ENCODE measurements at places on chromosomes 3 and 15. TPM values are rescaled to one million over a fixed set of nuclear protein-coding genes. Genes with fewer than 3 reads are reported as not detected.

GOLGA6L10 gene
- 0.50 TPM for total RNA-seq

TRANK1 gene
- 1.1 TPM for total RNA-seq

POPDC2 gene
- 0.37 TPM for total RNA-seq

CP gene
- 6.1 TPM for total RNA-seq

GPR171 gene
- not detected for total RNA-seq

DNAH12 gene
- 0.09 TPM for total RNA-seq

ARL14 gene
- total RNA-seq = 0.35 TPM

XRN1 gene
- 3.3 TPM for total RNA-seq

HDAC11 gene
- total RNA-seq = 8.2 TPM

MORC1 gene
- not detected for total RNA-seq

UBA7 gene
- 0.66 TPM for total RNA-seq

SOX14 gene
- total RNA-seq = not detected

PLS1 gene
- 11.1 TPM for total RNA-seq

GOLGA8M gene
- total RNA-seq = 0.07 TPM

LTK gene
- 0.05 TPM for total RNA-seq

C3orf49 gene
- total RNA-seq = not detected

ARIH1 gene
- total RNA-seq = 68.6 TPM

MEF2A gene
- 14.2 TPM for total RNA-seq

SYNPR gene
- total RNA-seq = not detected

MYH15 gene
- 0.06 TPM for total RNA-seq

SERPINI2 gene
- total RNA-seq = not detected

WDR93 gene
- total RNA-seq = 0.21 TPM

ARNT2 gene
- total RNA-seq = 16.5 TPM

UACA gene
- 26.4 TPM for total RNA-seq

ATP1B3 gene
- total RNA-seq = 199 TPM

CCR1 gene
- not detected for total RNA-seq

ERICH6 gene
- 0.10 TPM for total RNA-seq

EPHB3 gene
- total RNA-seq = 0.21 TPM

SKOR1 gene
- not detected for total RNA-seq

SETMAR gene
- total RNA-seq = 6.7 TPM

FAM174B gene
- 10.0 TPM for total RNA-seq

XCR1 gene
- total RNA-seq = not detected

C2CD4A gene
- 0.17 TPM for total RNA-seq

TPRG1 gene
- 0.18 TPM for total RNA-seq

PIGZ gene
- 1.6 TPM for total RNA-seq

CAV3 gene
- total RNA-seq = not detected

ECE2 gene
- not detected for total RNA-seq

ONECUT1 gene
- total RNA-seq = 0.27 TPM

Measured in A549 treated with AZD2906 at 1 μM for 4 hours (cell line).